Natural killer cell treated with Interleukin-12 subunit alpha and Interleukin-12 subunit beta and Interleukin-15 and Interleukin-18, amount 100 ng/mL, for 72 hours (primary cell): ENCODE measurements at places on chromosomes 12 and 14. TPM values are rescaled to one million over a fixed set of nuclear protein-coding genes. Genes with fewer than 3 reads are reported as not detected.

- DNase-seq, result no peak
These were observed 131.2 kb downstream of the NUBPL start for GRCh38 chr14:31692376-31692781.

DNA sequence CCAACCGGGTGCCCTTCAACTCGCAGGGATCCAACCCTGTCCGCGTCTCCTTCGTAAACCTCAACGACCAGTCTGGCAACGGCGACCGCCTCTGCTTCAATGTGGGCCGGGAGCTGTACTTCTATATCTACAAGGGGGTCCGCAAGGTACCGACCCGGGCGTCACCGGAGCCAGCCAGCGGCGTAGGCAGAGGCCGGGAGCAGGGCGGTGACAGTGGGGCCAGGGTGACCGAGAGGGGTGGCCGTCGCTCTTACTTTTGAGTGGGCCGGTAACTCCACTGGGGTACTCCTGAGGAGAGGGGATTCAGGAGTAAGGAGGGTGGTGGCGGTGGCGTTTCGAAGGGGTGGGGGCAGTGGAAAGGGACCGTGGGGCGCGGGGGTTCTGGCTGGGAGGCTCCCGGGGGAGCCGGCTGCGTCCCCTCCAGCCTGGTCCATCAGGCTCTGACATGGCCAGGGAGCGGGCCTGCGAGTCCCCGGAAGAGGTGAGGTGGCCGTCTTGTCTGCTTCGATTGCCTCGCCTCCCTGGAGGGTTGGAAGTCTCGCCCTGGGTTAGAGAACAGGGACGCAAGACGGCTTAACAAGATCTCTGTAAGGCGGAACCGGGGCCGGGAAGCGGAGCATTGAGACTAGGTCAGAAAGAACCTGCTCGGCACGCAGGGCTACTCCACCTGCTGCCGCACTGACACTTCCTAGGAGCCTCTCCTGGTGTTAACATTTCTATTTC, 491 bp downstream of the WDR20 start:
- peak; percentile 67 for DNase-seq

DNA sequence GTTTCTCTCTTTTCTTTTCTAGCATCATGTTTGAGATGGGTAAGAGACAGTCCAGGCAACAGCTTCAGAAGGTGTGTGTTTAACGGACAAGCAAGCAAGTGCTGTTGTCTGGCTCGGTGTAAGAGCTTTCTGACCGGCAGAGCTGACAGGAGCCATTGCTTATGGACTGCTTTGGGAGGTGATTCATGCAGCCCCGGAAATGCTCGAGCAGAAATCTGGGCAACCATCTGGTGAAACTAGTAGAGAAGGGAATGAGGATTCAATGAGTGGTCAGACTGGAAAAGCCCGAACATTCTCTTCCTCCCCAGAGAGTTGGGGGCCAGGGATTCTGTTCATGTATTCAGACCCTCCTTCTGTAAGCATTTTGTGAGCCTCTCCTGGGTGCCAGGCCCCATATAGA, 24.4 kb downstream of the TUNAR start:
- peak; percentile 15 for DNase-seq

DNA sequence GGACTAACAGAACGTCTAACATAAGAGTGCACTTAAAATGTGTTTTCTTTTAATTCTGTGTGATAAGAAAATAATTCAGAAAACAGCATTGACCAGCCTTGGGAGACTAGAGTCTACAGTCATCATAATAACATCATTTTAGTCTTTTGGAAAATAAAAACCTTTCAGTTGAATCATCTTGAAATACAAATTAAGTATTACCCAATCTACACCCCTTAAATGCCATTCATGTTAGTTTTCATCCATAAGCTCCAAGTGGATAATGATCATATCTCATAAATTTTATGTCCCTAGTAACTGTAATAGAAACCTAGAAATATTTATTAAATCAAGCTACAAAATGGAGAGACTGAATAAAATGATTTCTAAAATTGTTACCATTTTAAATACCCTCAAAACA, 32.4 kb downstream of the EPS8 start:
- DNase-seq, result no peak

- DNase-seq, result no peak
These were observed 218.2 kb upstream of the PRICKLE1 start for GRCh38 chr12:42807766-42808165.

GRCh38 chr14:24329736-24330135, 5.1 kb downstream of the ADCY4 start:
- DNase-seq, result peak; percentile 96

DNA sequence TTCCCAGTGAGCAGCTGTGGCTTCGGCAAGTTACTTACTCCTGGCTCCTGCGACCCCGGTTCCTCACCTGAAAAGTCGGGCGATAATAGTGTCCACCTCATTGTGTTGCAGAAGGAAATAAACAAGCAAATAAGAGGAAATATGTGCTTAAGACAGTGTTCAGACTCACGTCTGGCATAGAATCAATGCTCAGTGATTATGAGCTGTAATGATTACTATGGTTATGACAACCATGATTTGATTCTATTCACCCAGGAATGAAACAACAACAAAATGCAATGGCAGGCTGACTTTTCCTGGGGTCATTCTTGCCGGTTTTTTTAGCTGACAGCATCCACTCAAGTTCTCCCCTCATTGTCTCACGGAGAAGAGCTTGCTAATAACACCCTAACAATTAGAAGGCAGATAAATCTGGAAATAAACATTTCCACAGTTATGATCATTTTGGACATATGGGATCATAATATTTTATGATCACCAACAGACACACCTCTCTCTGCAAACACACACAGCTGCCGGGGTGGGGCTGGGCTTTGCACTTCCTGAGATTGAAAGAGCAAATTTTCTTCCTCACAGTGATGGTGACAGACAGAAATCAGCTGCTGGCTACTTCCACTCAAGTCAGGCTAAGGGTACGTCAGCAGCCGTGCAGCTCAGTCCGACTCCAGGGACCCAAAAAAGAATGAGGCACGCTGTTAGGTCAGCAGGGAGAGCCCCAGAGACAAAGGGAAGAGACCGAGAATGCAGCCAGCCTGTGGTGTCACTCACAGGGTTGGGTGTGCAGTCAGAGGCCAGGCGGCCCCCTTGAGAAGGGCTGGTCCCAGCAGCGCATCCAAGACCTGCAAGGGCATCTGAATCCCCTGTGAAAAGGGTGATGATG, 158.0 kb downstream of the RIMBP2 start:
- DNase-seq, result no peak

Gene VWF
- total RNA-seq, result not detected

Gene NFE2
- not detected for total RNA-seq
